MM.1S (cell line): ENCODE measurements at places on chromosomes 3 and 15.

DNA sequence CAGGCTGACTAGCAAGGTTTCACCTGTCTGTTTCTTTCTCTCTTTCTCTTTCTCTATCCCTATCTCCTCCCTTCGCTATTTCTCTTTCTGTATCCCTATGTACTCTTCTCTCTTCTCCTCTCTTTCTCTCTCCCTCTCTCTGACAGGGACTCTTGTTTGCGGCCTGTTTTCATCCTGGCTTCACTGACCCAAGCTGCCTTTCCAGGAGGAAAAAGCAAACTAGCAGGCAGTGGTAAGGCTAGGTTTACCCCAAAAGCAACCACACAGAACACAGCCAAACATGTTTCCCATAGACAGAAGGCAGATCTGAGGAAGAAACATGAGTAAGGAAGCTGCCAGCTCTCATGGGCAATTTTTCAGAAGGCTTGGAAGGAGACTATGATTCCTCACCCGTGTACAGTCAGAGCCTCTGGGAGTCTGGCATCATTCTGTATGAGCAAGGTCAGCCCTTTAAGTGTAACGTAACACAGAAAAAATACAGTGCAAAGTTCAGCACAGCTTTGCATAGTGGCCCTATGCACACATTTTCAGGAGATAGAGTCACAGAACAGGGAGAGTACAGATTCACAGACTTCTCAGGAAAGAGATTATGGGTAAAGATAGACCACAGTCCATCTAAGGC, 61.0 kb downstream of the OCA2 start:
- DNase-seq: no peak

- DNase-seq: no peak
Measured at GRCh38 chr15:33461671-33462070, 150.9 kb downstream of the RYR3 start.

DNA sequence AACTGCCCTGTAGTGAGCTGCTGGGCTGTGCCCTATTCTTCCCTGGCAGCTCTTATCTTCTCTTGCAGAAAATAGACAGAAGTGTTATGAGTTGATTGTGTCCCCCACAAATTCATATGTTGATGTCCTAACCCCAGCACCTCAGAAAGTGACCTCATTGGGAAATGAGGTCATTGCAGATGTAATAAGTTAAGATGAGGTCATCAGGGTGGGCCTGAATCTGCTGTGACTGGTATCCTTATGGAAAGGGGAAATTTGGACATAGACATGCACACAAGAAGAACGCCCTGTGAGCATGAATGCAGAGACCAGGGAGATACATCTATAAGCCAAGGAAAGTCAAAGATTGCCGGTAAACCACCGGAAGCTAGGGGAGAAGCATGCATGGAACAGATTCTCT, 49.0 kb downstream of the SPSB4 start:
- no peak for DNase-seq

- no peak for DNase-seq
Measured at GRCh38 chr3:72347819-72348319, 500.4 kb downstream of the SHQ1 start.

DNA sequence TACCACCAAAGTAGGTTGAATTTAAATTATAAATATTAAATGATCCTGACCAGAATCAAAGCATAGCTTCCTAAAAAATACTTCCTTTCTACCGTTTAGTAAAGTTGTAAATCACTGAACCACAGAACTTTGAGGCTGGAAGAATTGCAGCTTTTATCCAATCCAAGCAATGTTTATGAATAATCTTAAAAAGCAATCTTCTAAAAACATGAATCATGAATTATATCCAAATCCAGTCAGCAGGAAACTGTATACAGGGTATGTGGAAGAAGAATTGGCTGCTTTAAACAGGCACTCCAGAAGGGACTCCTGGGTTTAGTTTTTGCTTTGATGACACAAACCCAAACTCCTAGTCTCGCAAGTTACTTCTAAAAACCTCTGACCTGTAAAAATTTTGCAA, 30.2 kb downstream of the HEG1 start:
- no peak for DNase-seq

DNA sequence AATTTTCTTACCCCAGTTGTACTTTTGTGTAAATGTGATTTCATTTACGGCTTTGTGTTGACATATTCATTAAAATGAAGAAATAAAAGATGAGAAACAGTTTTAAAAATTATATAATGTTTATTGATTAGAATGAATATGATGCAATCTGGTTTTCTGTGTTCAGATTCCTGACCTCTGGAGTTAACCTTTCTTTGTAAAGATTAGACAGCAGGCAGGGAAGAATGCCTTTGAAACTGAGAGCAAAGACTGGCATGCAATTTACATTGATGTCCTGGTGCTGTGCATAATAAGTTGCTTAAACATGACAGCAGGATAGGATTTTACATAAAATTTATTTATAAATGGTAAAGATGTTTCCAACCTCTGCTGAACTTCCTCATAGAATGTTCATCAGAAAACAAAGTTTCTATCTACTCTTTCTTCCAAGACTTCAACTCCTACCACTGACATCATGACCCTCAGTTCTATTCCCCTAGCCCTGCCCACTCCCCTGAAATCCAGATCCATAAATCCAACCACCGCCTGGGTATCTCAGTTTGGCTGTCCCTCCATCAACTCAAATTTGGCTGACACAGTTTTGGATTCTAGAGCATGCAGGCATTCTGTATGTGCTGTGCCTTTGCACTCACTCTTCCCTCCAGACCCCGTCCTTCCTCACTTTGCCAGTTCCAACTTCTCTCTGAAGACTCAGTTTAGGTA, 1.7 kb downstream of the HGD start:
- no peak for DNase-seq

- peak; percentile 49 for DNase-seq
Measured at GRCh38 chr3:69439643-69440270, 53.9 kb upstream of the FRMD4B start.

- DNase-seq: peak; percentile 21
Measured at GRCh38 chr3:98733053-98733811, 29.9 kb upstream of the ST3GAL6 start.

DNA sequence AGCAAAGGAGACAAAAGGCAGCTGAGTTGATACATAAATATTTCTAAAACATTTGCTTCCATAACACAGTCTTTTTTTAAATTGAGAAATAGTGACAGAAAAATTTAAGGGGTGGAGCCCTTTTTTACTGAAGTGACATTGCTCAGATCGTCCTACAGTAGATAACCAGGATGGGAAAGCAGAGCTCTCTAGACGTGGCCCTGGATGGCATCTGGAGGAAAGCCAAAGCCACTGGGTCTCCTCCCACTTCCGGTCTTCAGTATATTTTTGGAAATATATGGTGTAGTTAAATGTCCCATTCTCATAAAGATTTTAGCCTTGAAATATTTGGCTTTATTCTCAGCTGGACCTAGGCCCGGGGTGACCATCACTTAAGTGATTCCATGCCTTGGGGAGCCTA, 326.1 kb downstream of the ZNF621 start:
- DNase-seq: no peak

DNA sequence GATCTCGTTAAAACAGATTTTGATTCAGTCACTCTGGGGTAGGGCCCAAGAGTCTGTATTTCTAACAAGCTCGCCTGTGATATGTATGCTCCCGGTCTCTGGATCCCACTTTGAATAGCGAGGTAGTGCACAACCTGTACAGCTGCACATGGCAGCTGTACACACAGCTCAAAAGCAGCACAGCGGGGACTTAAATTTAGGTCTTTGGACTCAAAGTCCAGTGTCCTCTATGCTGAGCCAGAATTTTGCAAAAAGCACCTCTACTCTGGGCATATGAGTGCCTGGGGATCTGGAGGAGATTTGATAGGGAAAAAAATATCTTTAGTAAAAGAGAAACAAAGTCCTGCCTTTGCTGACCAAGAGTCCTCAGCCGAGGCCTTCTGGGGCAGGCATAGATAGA, 83.1 kb downstream of the HMG20A start:
- DNase-seq: no peak

GRCh38 chr15:73346735-73347312, 21.9 kb downstream of the HCN4 start:
- DNase-seq: peak; percentile 71

DNA sequence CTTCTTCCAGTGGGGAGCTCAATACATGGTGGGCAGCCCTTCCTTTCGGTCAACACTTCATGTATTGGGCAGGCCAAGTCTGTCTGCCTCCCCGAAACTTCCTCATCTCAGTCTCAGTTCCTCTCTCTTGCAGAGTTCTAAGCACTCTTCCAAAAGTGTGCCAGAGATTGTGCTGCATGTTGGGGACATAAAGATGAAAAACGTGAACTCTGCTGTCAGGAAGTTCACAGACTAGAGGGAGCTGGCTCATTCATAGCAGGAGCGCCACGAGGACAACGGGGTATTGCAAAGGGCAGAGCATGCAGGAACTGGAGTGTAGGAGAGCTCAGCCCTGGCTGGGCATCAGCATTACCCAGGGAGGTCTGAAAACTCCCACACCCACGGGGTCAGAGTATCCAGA, 15.3 kb upstream of the EPHB3 start:
- DNase-seq: no peak

GRCh38 chr3:97689111-97689510, 75.4 kb upstream of the ARL6 start:
- no peak for DNase-seq

DNA sequence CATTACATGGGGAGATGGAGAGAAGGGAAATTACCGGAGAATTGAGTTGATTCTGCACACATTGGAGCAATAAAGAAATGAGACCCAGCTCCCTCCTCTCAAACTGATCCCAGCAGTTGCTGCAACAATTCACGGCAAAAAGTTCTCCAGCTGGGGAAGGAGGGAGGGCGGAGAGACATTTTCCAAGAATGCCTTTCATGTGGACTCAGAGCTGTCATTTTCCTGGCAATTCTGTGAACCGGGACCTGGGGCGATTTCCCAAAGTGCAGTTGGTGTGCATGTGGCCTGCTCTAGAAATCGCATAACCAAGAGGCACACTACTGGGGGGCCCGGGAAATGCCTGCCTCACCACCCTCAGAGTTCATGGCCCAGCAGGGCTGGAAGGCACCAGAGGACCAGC, 48.7 kb upstream of the IREB2 start:
- DNase-seq: no peak

DNA sequence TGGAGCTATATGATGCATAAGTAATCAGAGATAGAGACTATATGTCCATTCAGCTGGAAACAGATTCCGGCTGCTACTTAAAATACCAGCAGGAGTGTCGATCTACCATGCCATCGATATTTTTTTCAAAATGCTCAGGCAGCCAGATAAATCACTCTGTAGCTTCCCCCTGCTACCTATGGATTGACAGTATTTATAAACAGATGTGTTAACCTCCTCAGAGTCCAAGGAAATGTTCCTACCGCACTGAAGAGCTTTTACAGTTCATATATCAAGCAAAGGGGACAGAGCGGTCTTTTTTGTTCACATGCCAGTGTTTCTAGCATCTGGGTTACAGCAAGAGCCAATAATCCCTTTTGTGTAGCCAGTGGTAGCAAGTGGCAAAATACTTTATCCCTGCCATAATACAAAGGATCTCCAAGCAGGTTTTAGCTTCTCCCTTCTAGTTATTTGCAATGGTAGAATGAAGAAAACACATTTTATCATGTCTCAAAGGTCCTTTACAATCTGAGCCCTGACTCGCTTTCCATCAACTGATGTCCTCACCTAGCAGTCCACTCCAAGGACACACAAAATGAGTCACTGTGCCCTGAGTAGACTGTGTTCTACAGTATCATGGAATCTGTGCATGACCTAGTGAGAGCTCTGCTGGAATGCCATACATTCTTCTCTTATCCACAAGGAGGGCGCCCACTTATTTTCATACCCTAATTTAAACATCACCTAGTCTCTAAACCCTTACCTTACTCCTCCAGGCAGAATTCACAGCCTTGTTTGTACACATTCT, 507.0 kb downstream of the TBL1XR1 start:
- DNase-seq: no peak

GRCh38 chr3:64815789-64816188, 128.0 kb upstream of the ADAMTS9 start:
- DNase-seq: peak; percentile 3
